ENCODE measurements at places on chromosomes 2 and 18.

DNA sequence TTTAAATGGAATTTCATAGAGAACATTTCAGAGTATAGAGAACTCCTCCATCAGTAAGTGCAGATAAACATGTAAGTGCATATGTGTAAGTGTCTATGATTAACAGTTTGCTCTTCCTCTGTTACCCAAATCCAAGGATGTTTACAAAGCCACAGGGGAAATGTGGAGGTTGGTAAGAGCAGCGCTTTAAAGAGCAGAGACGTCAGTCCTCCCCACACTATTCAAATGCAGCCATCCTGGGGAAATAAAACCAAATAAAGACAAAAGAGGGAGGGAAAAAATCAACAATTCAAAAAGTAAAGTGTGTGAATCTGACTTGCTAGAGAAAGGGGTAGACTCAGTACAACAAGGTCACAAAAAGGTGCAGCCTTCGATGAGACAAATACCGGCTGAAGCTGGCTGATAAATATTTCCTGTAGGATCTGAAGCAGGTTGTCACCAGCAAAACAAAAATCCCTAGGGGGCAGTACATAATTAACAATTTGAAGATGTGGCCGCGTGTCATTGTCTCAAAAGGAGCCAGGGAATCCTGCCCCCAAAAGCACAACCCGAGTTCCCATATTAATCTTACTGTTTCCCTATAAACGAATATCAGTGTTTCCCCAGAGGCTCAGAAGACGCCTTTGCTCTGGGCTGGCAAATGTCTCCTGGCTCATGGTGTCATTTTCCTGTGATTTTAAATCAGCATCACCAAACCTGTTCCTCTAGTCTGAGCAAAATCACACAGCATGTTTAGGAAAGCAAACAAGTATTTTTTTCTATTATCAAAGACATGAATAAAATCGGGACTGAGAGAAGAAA is 216.5 kb downstream of the CDCA7 start:
- DNase-seq: no peak

DNA sequence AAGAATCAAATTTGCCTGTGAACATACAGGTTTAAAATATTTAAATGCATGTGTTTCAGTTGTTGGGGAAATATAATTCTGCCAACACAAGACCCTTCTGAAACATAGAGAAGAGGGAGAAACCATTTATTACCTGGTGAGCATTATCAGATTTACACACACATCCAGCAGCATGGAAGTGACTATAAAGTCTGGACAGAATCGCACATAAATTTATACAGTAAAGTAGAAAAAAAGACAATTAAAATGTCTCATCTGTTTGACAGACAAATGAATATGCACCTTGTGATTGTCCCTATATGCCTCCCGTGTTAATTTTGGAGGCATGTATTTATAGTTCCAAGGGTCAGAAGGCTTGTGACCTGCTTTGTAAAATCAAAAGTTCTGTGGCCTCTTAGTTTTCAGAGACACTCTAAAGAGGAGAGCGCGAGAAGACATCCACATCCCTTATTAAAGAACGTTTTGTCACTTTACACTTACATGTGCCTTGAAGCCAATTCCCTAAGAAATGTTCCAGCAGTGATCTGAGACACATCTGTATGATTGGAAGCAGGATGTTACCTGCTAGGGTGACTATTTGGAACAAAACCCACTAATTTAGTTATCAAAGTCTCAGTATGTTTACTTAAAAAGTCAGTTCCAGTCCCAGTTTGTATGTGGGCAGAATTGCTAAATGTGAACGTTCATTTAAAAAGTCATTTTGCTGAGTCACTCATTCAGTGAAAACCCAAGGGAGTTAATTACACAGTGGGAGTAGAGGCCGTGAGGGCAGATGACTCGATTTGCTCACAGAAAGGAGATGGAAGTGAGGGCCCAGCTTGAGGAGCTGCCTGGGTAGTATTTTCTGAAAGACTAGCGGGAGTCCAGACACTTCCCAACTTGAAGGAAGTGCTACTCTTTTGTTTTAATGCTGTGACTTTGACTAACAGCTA is 527.6 kb upstream of the MEX3C start:
- DNase-seq: no peak

- peak; percentile 50 for DNase-seq
Measured at GRCh38 chr2:189658306-189659212, 2.7 kb upstream of the ASNSD1 start.

GRCh38 chr2:113755035-113755834 is 1.2 kb downstream of the SLC35F5 start:
- DNase-seq: no peak

GRCh38 chr2:17223211-17223610 is 295.0 kb downstream of the RAD51AP2 start:
- DNase-seq: no peak

- no peak for DNase-seq
Measured at GRCh38 chr2:134410831-134411231, 157.0 kb downstream of the MGAT5 start.

GRCh38 chr18:45521777-45522176 is 93.5 kb upstream of the SLC14A2 start:
- DNase-seq: no peak

- no peak for DNase-seq
Measured at GRCh38 chr2:165792104-165792454, 2.0 kb downstream of the GALNT3 start.
